Effector memory CD8-positive, alpha-beta T cell (primary cell): ENCODE measurements at places on chromosomes 12 and 14.

DNA sequence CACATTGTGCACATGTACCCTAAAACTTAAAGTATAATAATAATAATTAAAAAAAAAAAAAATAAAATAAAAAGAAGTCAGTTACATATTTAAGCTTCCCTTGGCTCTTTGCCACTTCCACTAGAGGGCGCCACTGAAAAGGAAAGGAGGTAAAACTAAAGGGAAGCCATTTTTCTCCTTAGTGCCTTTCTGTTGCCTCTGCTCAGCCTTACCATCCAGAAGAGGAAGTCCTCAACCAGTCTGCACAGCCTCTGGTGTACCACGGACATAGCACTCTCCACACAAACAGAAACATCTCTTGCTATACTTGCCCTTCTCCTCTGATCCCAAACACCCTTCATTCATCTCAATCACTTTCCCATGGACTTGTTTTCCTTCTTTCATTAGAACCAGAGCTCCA is 169.0 kb upstream of the EEA1 start:
- DNase-seq = peak; percentile 70

DNA sequence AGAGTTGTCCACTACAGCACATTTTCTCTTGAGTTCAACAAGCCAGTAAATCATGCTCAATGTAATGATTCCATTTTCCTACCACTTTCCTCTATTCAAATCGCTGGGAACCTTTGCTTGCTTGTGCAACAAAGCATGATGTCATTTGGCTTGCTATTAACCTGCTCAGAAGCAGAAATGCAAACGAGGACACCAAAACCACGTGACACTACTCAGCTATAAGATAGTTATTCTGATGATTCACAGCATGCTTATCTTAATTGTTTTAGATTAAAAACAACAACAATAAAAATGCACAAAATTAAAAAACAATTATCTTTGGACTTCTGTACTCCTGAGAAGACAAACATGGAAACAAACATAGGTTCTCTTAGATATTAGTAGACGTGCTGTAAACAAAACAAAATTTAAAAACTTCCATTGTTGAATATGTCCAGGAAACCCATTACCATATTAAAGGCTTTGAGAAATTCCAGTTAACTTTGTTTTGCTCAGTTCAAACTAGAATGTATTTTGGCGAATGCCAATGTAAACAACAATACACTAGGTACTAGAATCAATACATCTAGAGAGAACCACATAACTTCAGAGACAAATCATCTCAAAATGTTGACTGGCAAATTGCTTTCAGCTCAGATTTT is 77.5 kb upstream of the KRAS start:
- DNase-seq = no peak

- no peak for DNase-seq
Observed at GRCh38 chr14:68784226-68784910, 8.5 kb downstream of the ZFP36L1 start.

GRCh38 chr12:102685841-102686240 is 205.5 kb upstream of the IGF1 start:
- no peak for DNase-seq

GRCh38 chr12:51751661-51752060 is 96.9 kb downstream of the FIGNL2 start:
- no peak for DNase-seq

DNA sequence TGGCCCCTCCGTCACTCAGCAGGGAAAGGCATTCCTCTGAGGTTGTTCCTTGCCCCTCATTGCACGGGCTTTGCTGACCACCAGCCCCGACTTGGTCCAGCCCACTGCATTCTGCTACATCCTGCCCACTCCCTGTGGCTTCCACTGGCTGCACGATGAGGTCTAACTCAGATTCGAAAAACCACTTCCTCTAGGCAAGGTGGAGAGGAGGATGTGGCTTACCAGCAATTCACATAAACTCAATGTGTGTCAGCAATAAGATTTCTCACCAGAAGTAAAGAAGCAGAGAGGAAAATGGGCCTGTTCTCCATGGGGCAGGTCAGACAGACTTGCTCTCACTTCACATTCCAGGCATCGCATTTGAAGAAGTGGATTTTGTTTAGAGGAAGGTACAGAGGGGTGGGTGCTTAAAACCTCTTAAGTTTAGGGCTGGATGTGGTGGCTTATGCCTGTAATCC is 14.7 kb downstream of the GPR68 start:
- DNase-seq = peak; percentile 73

GRCh38 chr12:74985293-74985985 is 224.2 kb downstream of the KCNC2 start:
- no peak for DNase-seq

DNA sequence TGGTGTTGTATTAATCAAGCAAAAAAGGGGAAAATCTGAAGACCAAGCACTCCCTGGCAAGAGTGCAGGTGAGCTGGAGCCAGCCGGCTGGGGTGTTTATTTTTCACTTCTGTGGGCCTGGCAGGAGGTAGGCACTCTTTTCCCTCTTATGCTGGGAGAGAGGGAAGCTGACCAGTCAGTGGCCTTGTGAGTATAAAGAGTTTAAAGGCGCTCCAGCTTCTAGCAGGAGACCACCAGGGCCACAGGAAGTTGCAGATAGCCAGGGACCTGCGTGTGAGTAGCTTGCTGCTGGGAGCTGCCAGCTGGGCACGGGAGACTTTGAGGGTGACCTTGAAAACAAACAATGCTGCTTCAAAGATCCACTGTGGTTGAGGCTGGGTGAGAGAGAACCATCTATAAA is 217.4 kb upstream of the PWP1 start:
- no peak for DNase-seq

DNA sequence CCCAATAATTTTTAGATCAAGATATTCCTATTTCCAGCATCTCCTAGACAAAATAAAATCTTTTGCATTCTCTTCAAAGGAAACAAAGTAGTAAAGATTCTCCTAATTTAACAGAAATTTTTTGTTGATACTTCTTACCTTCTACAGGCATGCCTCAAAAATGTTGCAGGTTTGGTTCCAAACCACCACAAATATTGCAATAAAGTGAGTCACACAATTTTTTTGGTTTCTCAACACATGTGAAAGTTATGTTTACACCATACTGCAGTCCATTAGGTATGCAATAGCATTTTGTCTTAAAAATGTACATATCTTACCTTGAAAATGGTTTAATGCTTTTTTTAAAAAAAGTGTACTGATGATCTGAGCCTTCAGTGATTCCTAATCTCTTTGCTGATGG is 65.6 kb upstream of the USP15 start:
- DNase-seq = no peak

DNA sequence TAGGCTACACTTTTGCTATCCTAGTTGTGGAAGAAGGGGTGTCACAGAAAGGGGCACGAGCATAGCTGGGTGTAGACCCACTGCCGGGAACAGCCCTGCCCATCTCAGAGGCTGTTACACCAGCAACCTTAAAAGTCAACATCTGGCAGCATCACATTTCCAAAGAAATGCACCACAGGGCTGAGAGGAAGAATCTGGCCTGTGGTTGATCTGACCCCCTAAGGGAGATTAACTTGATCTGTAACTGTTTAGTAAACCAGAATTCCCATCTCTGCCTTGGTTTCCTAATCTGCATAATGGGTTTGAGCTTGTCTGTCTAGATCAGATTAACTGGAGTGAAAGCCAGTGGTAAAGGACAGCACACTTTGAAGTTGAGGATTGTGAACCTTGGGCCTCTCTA is 1.3 kb downstream of the LRP1-AS start:
- no peak for DNase-seq

DNA sequence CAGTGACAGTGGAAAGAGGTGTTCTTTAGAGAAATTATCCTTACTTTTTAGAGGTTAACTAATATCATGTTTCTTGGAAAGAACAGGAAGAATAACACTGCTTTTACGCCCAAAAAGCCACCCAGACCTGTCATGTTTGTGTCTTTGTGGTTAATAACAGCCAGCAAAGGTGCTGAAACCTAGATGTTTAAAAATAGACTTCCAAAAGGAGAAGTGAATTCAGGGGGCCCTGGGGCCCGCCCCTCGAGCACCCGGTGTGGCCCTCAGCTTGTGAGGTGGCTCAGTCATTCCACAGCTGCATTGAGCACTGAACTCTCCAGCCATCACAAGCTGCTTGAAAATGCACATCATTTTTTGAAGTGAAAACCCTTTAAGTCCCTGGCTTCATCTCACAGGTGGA is 20.8 kb upstream of the AMN start:
- no peak for DNase-seq

DNA sequence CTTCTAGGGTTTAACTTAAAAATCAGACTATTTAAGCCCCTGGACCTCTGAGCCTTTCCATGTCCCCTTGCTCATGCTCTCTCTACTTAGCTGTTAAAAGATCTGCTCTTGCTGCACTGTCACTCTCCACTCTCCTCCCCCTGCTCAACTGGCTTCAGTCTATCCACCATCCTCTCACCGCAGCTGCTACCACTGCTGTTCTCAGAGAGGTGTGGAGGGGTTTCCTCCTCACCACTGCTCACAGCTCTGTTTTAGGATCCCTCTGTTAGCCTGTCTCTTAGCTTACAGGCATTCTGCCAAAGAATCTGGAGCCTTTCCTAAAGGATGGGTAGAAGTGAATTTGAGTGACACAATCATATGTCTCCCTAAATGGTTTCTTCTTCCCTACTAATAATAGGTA is 43.7 kb upstream of the ATP2B1 start:
- no peak for DNase-seq

DNA sequence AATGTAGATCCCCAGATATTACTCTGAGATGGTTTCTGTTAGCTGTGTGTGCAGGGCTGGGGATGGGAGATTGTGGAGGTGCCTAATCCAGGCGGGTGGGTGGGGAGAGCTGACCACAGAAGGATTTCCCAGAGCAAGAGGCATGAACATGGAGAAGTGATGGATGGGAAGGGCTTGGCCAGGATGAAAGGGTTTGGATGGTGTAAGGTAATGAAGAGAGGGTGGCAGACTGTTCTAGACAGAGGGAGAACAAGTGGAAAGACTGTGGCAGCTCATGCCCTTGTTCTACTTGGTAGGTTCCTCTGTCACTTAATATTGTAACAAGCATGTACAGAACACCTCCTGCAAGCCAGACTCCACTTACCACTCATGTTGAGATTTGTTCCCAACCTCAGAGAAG is 187.8 kb downstream of the NPAS3 start:
- no peak for DNase-seq
